ENCODE measurements at places on chromosomes 6 and 20.
A peak's percentile ranks its signal among the peaks of the same experiment; 100 is the strongest.

GRCh38 chr20:13684566-13685222 is 46.0 kb upstream of the TASP1 start:
- DNase-seq, result peak; percentile 69

- DNase-seq, result no peak
Observed at GRCh38 chr6:73691512-73691911, 4.5 kb upstream of the CD109 start.

- no peak for DNase-seq
Observed at GRCh38 chr20:57383447-57384347, 7.5 kb upstream of the RBM38 start.

DNA sequence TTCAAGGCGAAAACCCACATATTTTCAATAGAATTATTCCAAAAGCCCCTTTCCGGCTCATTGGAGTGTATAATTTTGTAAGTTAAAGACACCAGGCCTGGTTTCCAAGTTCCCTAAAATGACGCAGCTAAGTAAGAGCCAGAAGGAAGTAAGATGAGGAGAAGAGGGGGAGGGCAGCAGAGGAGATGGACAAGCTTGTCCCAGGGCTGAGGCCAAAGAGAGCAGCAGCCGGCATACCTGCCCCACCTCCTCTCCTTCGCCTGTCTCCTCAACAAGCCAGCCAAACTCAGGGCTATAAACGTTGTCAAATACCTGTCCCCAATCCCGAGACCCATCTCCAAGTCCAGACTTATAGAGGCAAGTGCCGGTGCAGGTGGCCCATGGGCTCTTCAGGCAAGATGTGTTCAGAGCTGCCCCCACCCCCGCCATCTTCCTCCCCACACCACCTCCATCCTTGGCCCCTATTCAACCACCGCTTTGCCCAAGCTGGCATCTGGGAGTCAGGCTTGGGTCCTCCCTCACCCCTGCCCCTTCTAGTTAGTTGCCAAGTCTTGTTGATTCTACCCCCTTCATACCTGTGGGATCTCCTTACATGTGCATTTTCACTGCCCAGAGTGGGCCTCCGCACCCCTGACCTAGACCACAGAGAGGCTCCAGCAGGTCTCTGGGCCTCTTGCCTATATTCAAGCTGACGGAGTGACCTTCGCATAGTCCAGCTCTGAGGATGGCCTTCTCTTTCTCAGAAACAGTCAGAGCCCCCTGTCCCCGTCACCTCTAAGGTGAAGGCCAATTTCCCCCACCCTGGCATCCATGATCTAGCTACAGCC is 75.7 kb upstream of the SIRPA start:
- no peak for DNase-seq
